ENCODE measurements at places on chromosomes 2 and 18.
A peak's percentile ranks its signal among the peaks of the same experiment; 100 is the strongest.

DNA sequence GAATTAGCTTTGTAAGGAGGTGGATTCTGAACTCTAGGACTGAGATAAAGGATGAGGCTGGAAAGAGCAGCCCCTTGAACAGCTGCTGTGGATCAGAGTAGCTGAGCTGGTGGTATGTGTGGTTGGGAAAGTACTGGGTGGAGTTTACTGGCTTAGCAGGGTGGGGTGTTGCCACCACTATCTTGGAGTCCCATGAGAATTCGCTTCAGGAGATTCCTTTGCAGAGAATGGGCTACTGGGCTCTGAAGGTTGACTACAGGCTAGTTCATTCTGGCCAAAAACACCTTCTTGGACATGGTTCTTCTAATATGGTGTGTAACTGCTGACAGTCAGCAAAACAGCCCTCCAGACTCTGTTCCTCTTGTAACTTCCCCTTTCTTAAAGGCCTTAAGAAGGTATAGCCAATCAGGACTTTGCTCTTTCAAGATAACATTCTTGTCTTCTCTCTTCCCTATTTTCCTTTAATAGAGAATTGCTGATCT is 52.7 kb downstream of the TET3 start:
- DNase-seq, result peak; percentile 94

- no peak for DNase-seq
Measured at GRCh38 chr2:179260224-179260623, 4.4 kb downstream of the SESTD1 start.

DNA sequence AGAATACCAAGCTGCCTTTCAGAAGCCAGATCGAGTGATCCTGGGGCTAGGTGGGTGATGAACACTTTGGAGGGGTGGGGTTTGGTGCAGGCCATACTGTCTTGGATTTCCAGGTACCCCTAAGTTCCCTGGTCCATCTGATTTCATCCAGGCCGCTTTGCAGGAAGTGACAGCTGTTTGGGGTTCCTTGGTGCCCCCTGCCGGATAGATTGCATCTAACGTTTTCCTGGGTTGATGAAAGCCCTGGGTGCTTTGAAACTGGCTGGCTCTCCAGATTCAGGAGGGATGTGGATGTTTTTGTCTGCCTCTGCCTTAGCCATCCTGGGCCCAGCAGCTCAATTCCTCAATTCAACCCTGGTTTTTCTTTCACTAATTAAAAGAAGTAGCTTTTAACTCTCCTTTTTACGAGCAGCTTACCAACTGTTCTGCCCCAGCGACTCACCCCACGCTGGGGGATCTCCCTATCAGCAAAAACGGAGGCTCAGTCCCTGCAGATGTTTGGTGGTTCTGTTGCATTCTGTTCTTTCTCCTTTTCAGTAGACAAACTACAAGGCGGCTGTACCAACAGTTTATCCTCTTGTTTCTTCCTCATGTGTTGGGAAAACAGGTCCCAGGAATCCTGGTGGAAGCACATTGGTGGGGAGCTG is 37.1 kb downstream of the ARHGEF4 start:
- DNase-seq, result peak; percentile 57

DNA sequence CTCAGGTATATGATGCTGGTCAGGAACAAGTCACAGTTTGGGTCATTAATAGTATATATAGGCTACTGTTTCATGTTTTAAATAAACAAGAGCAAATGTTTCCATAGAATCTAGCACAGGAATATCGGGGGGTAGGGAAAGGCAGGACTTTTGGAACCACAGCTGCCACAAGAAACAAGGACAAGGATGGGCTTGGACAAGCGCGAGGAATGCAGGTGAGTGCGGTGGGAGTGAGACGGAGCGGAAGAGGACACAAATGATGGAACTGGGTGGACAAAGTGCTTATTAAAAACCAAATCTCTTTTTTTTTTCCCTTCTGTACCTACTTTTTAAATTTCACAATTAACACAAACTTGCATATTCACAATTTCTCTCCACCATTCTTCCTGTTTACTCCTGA is 49.1 kb downstream of the SNORC start:
- no peak for DNase-seq

DNA sequence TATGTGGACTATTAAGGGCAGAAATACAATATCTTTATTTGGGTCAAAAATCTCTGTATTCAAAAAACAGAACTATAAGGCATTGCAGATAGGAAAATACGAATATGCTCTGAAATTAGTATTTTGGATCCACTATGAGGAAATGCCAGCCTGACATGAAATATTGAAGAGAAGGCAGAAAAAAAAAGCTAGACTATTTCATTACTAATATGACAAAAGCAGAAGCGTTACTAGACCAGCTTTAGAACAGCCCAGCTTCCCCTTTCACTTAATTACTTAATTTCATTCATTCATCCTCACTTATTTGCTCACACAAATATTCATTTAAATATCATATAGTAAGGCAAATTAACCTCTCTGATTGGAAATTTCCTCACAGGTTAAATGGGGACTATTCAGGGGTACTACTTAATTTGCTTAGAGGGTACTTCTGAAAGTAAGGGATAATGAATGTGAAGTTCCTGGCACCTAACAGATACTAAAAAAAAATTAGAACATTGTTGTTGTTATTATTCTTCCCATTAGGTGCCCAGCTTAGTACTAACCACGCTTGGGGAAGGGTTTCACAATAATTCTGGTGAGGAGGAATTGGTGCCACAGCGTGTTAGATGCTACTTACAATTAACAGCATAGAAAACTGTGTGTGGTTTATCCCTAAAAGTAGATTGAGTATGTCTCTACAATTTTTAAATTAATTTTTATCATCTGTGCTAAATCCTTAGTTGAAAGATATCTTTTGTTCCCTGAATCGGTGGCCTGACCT is 71.1 kb upstream of the CTLA4 start:
- peak; percentile 1 for DNase-seq

GRCh38 chr2:172079416-172079815 is 5.9 kb upstream of the DLX1 start:
- DNase-seq, result no peak

- DNase-seq, result no peak
Measured at GRCh38 chr2:109155553-109156451, 26.8 kb downstream of the SH3RF3 start.

DNA sequence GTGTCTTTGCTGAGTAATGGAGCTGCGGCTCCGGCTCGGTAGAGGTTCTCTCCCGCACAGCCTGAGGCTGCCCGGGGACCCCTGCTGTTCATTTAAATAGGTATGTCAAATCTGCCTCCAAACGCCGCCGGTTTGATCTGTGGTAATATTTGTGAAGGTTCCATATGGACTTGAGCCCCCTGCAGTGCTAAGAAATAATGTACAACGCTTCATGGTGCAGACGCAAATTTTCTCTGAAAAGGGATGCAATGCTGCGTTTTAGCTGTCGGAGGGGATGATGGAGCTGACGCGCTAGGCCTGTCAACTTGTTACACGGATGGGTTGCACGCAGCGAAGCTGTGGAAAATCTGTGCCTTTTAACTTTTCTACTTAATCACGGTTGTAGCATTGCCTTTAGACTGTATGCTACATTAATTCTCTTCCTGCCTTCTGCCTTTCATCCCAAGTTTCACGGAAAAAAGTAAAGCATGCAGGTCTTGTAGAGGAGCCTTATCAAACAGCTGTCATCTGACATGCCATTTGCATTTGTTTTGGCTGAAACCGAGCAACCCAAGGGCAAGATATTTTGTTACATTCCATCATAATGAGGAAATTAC is 43.2 kb downstream of the MRPS9 start:
- DNase-seq, result no peak

DNA sequence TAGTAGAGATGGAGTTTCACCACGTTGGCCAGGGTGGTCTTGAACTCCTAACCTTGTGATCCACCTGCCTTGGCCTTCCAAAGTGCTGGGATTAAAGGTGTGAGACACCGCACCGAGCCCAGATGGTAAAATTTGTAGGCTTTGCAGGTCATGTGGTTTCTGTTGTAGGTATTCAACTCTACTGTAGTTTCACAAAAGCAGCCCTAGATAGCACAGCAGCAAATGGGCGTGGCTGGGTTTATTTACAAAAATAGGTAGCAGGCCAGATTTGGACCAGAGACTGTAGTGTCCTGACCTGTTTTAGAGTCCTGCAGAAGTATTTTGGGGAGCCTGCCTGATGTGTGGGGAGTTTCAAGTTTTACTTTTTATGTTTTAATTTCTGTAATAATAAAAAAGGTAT is 84.1 kb upstream of the RASGRP3 start:
- DNase-seq, result no peak
